Coronary artery (tissue), 2 donors: ENCODE measurements at places on chromosomes 5 and 9.

DNA sequence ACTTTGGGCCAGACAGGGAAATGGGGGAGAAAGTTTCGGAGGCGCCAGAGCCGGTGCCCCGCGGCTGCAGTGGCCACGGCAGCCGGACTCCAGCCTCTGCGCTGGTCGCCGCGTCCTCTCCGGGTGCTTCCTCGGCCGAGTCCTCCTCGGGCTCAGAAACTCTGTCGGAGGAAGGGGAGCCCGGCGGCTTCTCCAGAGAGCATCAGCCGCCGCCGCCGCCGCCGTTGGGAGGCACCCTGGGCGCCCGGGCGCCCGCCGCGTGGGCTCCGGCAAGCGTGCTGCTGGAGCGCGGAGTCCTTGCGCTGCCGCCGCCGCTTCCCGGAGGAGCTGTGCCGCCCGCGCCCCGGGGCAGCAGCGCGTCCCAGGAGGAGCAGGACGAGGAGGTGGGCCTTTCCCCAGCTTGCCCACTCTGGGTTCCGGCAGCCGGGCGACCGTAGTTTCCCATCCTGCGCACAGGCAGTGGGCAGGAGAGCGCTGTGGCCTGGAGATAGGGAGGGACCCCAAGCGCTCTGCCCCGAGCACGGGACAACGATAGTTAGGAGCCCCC, 516 bp downstream of the MAST4 start:
- no peak for DNase-seq

- no peak for DNase-seq
These were observed 89.2 kb downstream of the FSTL4 start for GRCh38 chr5:133523013-133523658.

GRCh38 chr9:125183561-125183960, 6.0 kb downstream of the PPP6C start:
- DNase-seq, result no peak

DNA sequence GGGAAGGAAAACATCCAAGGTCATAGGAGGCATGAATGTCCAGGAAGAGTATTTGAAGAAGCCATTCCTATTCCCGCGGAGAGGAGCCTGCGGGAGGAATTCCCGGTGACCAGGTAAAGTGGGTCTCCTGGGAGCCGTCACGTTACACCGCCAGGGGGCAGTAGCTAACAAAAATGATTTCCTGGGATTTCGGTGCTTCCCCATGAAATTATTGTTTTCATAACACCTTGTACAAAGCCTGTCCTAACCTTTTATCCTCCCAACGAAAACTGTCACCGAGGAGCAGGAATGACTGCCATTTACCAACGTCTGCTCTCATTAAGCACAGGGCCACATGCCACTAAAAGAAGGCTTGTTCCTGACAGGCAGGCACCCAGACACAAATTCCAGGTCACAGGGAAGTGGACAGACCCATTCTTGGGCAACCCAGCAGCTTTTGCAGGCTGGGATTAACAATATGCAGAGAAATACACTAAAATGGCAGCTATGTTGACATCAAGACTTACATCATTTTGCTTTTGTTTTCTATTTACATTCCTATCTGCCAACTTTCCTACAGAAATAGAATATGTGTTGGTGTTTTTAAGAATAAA, 41.2 kb upstream of the CTSL start:
- DNase-seq, result no peak

DNA sequence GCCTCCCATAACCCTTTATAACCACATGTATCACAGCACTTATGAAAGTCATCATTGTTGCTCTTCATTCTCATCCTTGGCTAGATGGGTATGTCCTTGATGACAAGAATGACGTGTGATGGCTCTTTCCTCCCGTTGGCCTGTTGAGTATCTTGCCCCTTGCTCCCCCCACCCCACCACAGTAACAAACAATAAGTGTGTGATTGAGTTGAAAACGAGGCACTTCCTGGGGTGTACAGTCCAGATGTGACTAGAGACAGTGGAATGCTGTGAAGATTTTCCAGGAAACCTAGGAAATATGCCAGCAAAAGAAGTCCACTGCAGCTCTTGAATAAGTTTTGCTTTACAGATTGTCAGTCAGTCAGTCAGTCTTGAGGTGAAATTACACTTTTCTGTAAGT, 262.5 kb downstream of the ELAVL2 start:
- DNase-seq, result no peak

- no peak for DNase-seq
These were observed 177.8 kb downstream of the SNX18 start for GRCh38 chr5:54695198-54695966.

- no peak for DNase-seq
These were observed 52.5 kb downstream of the ZFAND5 start for GRCh38 chr9:72312386-72312987.

DNA sequence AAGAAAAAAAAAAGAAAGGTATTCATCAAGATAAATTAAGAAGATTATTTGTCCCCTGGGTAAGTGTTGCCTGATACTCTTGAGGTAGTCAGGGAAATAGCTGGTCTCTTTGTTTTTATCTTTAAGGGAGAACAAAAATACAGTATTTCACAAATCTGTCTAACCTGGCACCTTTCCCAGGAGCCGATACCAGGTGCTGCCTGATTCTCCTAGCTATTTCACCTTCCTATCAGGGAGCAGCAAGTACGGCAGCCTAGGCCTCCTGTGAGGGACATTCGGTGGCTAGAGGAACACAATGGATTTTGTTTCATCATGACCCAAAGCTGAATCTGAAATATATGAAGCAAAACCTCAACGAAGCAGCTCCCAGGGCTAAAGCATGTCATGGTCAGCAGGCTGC, 86.0 kb downstream of the TARS1 start:
- no peak for DNase-seq

DNA sequence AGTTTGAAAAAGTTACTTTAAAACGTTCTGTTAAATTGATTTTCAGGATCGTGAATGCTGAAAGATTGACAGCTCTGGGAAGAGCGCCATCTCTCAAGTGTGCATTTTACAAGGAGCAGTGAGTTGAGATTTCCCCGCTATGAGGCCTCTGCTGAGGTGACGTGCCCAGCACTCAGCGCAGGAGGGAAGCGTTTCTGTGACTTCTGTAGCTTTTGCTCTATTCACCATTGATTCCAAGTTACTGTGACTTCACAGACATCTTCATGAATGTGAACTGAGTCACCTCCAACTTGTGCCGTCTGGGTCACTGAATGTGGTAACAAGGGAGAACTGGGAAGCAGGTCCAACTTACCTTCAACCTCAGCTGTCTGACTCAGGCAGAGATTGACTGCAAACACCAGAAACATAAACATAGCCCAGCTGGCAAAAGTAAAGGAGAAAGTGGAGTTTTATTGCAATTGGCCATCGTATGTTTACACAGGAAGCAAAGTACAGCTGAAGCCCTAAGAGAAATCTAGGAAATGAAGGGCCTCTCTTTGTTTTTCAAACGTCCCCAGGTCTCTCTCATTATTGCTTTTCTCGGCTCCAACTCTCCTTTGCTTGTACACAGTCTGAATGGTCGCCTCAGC, 428.8 kb upstream of the CLINT1 start:
- no peak for DNase-seq

GRCh38 chr5:30994176-30994575, 199.3 kb upstream of the CDH6 start:
- no peak for DNase-seq

DNA sequence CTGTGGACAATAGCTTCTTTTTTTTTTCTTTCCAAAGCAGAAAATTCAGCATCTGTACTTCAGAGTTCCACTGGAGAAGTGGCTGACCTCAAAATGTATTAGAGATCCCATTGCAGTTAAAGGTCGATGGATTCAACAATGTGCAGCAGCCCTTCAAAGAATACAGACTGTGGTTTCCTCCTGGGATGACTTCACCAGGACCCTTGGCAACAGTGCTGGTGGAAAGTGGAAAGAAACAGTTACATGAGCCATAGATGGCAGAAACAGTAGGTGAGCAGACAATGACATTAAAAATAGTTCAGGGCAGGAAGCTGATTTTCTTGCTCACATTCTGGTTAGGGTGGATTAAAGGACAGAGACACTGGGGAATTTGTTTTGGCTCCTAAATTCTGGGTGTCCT, 62.4 kb downstream of the SLC28A3 start:
- DNase-seq, result no peak

- DNase-seq, result no peak
These were observed 29.3 kb downstream of the TUT7 start for GRCh38 chr9:86324901-86325300.

DNA sequence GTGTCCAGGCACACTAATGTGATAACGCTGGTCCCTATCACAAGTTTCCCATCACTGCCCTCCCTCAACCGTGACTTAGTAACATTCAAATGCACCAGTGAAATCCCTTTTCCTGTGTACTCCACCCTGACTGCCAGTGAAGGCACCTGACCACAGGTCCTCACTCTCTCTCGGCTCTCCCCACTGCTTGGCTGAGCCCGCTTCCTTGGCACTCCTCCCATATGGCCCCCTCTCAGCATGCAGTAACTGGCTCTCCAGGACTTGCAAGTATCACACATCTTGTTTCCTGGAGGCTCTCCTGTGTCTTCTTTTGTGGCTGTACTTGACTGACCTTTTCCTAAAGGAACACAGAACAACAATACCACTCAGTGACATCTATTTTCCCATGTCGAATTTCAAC, 292.0 kb upstream of the ZNF608 start:
- DNase-seq, result no peak

DNA sequence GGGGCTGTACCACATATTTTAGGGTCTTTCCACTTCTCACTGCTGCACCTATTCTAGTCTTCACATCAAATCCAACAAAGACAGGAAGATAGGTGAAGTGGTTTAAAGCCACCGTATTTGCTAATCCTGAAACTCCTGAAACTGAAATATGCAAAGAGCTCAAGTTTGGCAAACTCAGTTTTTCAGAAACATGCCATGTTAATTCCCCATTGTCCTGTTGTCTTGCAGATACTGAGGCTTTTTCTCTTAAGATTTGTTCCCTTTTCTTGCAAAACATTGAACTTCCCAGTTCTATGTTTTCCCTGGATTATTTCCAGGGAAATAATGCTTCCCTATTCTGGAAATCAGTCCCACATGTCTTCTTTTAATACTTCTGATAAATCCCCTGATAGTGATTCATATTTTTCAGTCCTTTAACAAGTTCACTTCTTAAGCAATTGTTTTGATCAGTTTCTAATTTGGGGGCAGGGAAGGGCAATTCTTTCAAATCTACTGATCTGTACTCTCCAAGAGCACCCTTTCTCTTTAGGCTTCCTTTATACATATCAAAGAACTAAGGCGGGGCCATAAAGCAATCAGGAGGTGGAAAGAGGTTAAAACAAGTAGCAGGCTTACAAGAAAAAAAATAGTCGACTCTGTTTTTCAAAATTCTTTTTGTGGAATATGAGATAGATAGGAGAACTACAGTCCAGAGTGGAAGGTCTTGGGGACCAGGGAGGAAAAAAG, 648.5 kb downstream of the BNC2 start:
- DNase-seq, result no peak

GRCh38 chr5:158164296-158165047, 305.5 kb upstream of the CLINT1 start:
- DNase-seq, result no peak

GRCh38 chr9:13387734-13388067, 108.2 kb upstream of the MPDZ start:
- no peak for DNase-seq

DNA sequence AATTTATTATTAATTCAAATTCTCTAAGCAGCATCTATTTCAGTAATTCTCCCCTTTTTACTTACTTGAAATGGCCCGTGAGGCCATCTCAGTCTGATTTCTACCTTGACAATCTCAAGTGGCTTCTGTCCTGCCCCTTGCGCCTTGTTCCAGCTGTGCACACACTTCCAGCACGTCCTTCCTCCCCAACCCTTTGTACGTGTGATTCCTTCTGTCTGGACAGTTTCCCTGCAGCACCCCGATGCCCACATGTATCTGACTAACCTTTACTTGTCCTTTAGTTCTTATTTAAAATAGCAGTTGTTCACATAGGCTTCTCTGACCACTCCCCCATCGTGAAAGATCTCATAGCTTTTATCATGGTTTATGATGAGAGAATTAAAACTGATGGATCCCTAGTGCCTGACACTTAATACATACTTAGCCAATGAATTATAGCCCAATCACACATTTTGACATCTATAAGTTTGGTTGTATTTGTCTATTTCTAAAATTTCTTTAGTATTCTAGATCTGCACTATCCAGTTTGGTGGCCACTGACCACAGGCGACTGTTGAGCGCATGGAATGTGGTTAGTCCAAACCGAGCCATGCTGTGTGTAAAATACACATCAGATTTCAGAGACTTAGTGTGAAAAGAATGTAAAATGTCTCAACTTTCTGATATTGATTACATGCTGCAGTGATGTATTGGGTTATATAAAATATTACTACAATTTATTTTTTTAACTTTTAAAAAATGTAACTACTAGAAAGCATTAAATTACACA, 14.3 kb downstream of the ZBTB34 start:
- no peak for DNase-seq

DNA sequence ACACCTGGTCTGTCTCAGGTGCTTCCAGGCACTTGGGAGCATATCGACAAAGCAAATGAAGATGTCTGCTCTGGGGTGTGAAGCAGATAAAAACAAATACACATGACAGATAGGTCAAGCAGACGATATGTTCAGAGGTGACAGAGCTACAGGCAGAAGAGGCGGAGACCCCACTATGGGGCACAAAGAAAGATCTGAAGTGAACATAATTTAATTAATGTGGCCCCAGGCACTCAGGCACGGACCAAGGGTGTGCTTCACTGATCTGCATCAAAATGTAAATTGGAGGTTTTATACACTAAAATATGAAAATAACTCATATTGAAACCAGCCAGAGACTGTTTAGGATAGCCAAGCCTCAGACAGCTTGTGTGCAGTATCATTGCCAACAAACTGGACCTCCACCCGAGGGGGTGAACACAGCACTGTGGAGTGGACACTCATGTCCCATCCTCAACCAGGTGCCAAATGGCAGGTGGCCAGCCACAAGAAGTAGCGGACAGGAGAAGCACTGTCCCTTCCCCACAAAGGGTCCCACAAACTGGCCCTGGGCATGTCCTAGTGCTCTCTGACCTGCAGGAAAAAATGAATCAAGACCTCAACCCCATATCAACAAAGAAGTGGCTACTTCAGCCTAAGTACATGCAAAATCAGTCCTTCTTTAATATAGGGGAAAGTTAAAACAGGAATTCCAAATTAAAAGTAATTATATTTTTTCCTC, 29.2 kb downstream of the ROR2 start:
- no peak for DNase-seq

GRCh38 chr9:70407081-70407503, 7.4 kb downstream of the KLF9 start:
- no peak for DNase-seq
